SK-N-DZ (cell line): ENCODE measurements at places on chromosomes 7 and 10.

GRCh38 chr10:132097609-132098377 is 32.0 kb downstream of the JAKMIP3 start:
- DNase-seq = no peak

GRCh38 chr7:22330903-22331302 is 26.1 kb downstream of the RAPGEF5 start:
- DNase-seq = no peak

- no peak for DNase-seq
These were observed at the start of gene PRRT4 for GRCh38 chr7:128361411-128362379. TSS of gene PRRT4 (minus strand) at chr7:128361690.

DNA sequence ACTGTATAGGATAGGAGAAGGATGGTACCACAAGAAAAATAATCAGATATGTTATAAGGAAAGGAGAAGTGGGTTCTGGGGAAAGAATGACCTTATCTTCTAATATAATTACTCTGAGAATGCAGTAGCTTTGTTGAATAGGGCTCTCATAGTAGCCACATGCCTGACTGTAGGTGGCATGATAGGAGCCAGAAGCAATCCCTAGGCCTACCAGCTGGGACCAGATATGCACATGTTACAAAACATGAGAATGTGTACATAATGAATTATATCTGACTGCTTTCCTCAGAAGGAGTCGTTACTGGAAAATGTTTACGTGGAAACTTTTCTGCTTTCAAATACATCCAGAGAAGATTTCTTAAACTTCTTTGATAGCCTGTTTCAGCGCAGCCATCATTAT is 53.2 kb upstream of the FAM3C start:
- peak; percentile 72 for DNase-seq

GRCh38 chr10:95759233-95759826 is 3.4 kb downstream of the ENTPD1 start:
- no peak for DNase-seq

- DNase-seq = peak; percentile 35
These were observed 171.2 kb upstream of the COL1A2 start for GRCh38 chr7:94223375-94224084.
